ENCODE measurements at places on chromosomes 7 and 10.

DNA sequence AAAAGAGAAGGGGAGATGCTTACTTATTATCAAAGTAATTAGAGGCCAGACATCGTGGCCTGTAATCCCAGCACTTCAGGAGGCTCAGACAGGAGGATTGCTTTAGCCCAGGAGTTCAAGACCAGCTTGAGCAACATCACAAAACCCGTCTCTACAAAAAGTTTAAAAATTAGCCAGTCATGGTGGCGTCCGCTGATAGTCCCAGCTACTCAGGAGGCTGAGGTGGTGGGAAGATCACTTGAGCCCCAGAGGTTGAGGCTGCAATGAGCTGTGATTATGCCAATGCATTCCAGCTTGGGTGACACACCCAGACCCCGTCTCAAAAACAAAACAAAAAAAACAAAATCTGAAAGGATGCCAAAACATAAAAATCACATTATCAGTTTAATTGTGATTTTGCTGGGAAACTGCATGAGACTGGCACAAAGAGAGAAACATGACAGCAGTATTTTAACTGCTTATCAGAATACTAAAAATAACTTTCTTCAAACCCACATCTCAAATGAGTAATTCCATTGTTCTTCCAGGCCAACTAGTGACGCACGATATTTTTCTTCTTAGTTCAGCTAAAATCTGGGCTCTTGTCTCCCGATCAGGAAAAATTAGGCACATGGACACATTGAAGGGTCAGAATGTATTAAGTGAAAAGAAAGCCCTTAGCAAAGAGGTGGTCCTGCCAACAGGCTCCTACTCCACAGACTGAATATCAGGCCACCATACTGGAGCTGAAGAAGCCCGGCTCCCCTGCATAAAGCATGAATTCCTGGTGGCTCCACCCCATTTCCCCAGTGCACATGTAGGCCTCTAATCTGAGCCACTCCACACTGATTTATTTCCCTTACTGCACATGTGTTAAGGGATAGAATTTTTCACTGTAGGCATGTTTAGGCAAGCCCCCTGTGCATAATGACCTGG is 9.6 kb upstream of the CCM2 start:
- DNase-seq: no peak

- DNase-seq: no peak
These were observed 509.7 kb upstream of the AKR1E2 start for GRCh38 chr10:4316161-4316810.

GRCh38 chr10:115073796-115074195 is 19.4 kb upstream of the ATRNL1 start:
- DNase-seq: no peak

DNA sequence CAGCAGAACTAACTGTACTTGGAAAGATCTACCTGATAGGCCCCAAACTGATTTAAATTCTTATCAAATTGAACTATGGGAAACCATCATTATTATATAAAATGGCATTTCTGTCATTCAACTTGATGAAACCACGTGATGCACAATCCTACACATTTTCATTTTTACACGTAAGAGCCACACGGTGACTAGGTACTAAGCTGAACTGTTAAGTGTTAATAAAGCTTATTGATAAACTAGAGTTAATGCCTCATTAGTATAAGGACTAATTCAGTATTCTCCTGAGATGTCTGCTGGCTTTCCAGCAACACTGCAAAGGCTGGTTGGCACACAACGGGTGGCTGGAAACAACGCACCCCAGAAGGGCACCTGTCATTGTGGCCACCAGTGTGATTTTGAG is 4.6 kb downstream of the NCAPG2 start:
- DNase-seq: no peak

GRCh38 chr10:107442035-107442505 is 277.6 kb upstream of the SORCS1 start:
- no peak for DNase-seq

GRCh38 chr7:84714765-84715164 is 472.1 kb downstream of the SEMA3D start:
- DNase-seq: no peak

DNA sequence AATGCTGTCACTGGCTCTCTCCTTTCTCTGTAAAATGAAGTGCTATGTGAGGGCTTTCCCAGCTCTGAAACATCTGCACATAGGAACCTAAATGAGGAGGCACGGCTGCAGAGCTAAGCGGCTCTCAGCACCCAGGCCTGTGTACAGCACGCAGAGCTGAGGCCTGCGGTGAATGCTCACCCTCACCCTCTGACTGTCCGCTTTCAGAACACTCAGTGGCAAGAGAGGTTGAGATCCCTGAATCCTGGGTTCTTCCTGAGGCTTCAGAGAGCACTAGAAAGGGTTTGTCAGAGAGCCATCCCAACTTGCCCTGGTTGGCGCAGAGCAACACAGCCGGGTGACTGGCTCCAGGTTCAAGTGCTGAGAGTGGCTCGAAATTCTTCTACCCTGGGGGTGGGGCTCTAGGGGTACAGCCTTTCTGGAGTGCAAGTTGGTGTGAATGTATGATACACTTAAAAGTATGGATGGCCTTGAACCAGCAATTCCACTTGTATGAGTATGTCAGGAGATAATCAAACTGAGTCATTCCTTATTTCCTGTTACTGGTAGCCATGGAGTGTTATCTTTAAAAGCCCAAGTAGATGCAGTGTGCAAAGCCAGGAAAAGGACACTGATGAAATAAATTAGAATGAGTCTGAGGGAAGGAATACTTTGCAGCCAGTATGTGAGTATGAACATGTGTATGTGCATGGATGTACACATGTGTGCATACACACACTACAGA is 1.7 kb upstream of the CCDC201 start:
- DNase-seq: no peak

DNA sequence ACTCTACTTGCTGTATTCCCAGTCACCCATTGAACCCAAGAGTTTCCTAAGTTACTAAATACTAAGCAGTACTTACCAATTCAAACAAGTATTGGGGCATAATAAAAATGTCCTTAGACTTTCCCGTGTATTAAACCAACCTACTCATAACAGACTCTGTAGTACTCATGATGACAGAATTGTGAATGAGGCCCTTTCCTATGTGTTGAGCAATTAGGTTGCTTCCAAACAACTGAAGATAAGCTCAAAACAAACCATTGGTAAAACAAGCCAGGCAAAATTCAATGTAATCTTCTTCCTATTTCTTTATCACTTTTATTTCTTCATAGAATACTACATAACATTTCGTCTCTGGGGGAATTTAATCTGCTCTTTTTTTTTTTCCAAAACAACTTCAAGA is 106.5 kb upstream of the ANK3 start:
- DNase-seq: no peak

DNA sequence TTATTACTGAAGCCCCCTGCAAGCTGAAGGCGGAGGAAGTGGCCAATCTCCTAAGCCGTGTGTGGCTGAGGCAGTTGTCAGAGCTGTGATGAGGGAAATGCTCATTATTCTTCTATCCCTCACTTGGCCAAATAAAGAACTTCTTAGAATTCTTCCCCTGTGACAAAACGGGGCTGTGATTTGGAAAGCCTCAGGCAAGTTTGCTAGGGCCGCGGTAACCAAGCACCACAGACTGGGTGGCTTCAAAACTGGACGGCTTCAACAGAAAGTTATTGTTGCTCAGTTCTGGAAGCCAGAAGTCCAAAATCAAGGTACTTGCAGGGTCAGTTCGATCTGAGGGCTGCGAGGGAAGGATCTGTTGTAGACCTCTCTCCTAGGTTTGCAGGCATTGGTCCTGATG is 72.3 kb upstream of the STEAP1B start:
- DNase-seq: no peak

- DNase-seq: no peak
These were observed 167.4 kb downstream of the TMEM26 start for GRCh38 chr10:61285749-61286148.

GRCh38 chr10:49691588-49691987 is 12.1 kb downstream of the C10orf53 start:
- no peak for DNase-seq

DNA sequence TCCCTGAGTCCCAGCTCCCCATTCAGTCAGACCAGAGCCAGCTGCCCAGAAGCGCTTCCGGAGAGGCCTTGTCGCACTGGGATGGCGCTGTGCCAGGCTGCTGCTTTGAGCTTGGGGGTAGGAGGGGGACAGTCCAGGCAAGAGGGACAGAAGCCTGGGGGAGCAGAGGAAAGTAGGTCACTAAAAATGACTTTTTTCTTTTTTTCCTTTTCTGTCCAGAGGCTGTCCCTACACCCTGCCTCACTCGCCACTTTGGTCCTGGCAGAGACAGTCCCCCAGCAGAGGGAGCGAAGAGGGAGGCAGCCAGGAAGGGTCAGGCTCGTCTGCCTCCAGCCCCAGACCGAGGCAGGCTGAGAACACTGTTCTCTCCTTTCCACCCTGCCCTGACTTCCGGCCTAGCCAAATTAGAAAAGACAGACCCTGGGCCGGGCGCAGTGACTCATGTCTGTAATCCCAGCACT is 15.8 kb upstream of the TRIM8 start:
- no peak for DNase-seq

- peak; percentile 89 for DNase-seq
These were observed 758.0 kb downstream of the AUTS2 start for GRCh38 chr7:70356085-70356786.

DNA sequence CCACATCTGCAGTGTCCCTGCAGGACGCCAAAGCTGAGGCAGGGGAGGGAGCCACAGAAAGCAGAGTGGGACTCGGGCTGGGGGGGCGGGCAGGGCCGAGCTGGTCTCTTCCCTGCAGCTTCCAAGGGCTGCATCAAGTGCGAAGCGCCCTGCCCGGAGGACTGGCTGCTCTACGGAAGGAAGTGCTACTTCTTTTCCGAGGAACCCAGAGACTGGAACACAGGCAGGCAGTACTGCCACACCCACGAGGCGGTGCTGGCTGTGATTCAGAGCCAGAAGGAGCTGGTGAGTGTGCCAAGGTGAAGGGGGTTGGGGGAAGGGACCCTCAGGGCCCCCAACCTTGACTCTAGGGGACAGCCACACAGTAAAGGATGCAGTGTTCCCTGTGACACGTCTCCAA is 16.7 kb downstream of the CLEC2L start:
- DNase-seq: no peak

- no peak for DNase-seq
These were observed 50.9 kb upstream of the UNC5B start for GRCh38 chr10:71161425-71161824.

DNA sequence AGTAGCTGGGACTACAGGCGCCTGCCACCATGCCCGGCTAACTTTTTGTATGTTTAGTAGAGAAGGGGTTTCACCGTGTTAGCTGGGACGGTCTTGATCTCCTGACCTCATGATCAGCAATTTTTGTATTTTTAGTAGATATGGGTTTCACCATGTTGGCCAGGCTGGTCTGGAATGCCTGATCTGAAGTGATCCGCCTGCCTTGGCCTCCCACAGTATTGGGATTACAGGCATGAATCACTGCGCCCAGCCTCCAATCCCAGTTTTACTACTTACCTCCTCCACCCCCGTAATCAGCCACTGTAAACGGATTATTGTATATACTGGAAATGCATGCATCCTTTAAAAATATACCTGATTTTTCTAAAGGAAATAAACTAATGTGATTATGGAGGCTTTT is 35.1 kb upstream of the MTPN start:
- no peak for DNase-seq

DNA sequence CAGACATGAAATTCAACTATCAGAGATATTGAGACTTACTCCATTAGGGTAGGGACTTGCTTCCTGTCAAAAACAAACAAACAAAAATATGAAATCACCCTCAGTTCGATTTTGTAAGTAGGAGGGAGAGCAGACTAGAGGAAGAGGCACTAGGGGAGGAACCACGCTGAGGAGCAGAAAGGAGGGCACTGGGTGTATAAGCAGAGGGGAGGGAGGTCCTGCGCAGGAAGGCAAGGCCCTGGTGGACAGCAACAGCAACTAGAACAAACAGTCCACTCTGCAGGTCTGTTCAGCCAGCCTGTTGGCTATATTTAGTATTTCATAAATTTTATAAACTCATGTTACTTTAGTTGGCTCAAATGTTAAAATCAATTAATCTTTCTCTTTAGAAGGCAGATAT is 937.1 kb upstream of the C7orf33 start:
- no peak for DNase-seq

DNA sequence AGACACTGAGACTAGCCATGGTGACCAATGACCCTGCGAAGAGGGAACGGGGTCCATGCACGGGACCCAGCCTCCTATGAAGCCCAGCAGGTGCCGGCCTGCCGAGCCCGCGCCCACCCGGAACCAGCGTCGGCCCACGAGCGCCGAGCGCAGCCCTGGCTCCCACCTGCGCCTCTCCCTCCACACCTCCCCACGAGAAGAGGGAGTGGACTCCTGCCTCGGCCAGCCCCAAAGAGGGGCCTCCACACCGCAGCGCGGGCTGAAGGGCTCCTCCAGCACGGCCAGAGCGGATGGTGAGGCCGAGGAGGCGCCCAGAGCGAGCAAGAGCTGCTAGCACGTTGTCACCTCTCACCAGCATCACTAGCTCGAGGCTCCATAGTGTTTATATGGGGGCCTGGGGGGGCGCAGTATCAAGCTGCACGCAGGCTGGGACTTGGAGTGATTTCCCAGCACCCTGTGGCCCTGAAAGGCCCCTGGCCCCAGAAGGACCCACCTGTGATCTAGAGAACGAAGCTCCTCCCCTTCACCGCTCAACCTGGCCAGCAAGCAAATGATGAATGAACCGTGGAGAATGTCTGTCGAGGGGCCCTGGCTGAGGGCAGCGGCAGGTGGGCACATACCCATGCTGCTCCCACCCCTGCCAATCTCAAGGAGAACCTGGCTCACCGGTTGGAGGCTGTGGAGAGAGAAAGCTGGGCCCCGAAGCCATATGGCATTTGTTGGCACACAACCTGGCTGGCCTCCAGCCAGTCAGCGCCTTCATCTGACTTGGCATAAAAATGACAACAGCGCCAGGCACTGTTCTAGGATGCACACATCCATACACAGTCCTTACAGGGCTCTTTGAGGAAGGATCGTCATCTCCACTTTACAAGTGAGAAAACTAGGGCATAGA is 30.7 kb downstream of the GHRHR start:
- DNase-seq: no peak

- DNase-seq: no peak
These were observed 16.1 kb upstream of the ZC3HAV1 start for GRCh38 chr7:139125657-139126056.

DNA sequence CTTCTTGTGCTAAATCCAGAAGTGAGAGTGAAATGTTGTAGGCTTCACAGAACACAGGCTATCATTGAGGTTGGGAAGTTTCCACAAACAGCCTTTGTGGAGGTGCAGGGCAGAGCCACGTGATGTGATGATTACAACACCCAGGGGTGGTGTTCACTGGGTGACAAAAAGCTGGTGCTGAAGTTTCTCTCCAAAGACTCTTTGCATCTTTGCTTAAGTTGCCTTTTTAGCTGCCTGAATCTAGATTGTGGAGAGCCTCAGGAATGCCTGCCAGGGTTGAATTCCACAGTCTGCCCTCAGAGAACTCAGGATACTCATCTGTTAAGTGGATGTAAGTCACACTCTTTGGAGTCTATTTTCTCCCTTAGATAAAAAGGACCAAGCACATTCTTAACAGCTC is 56.3 kb downstream of the PLXNA4 start:
- no peak for DNase-seq

GRCh38 chr7:44216521-44217222 is 15.9 kb downstream of the YKT6 start:
- no peak for DNase-seq

- no peak for DNase-seq
These were observed 124.9 kb downstream of the CCDC71L start for GRCh38 chr7:106536079-106536478.

- DNase-seq: no peak
These were observed 26.4 kb upstream of the ANKRD1 start for GRCh38 chr10:90947030-90947960.

GRCh38 chr7:23208316-23208715 is 26.5 kb downstream of the NUP42 start:
- no peak for DNase-seq

Data from NCI-H1930 (cell line).